ENCODE measurements at places on chromosomes 1 and 21.

- DNase-seq: peak; percentile 7
These were observed 40.7 kb upstream of the SCMH1 start for GRCh38 chr1:41282679-41283317.

DNA sequence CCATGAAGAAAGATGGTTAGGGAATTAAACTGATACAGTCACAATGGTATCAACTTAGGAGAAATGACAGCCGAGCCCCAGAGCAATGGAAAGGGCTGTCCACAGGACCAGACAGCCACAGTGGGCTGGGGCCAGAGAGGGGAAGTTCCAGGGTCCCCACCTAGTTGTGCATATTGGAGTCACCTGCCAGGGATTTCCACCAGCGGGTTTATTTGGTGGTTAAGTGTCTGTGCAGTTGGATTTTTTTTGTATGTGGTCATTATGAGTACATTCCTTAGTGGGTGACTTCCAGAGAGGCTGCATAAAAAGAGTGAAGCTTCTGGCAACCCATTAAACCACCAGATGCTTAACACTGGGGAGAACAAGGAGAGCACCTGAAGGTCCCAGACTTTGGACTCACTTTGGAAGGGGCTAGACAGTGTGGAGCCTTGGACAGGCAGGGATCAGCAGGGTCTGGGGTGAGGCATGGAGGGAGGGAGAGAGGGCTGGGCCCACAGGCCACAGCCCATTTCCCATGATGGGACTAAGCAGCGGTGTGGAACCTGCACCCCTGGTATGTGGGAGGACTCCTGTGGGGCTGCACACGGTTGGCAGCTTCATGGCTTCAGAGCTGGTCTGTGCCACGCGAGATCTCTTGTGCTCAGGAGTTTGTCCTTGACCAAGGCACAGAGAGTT lies 7.8 kb upstream of the PTTG1IP start:
- DNase-seq: no peak

- no peak for DNase-seq
These were observed 77.8 kb downstream of the C4BPA start for GRCh38 chr1:207181847-207182246.

GRCh38 chr1:231103961-231104360 lies 57.9 kb upstream of the TRIM67 start:
- DNase-seq: no peak

DNA sequence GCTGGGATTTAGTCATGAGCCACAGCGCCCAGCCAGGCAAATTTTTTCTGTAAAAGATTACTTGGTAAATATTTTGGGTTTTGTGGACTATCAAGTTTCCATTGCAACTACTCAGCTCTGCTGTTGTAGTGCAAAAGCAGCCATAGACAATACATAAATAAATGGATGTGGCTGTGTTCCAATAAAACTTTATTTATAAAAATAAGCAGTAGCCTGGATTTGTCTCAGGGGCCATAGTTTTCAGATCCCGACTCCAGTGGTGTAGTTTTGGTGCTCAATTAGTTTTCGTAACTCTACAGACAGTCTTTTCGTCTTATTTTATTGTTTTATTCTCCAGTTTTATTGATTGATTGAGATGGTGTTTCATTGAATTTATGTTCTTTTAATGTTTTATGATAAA lies 80.1 kb upstream of the IVNS1ABP start:
- DNase-seq: no peak

DNA sequence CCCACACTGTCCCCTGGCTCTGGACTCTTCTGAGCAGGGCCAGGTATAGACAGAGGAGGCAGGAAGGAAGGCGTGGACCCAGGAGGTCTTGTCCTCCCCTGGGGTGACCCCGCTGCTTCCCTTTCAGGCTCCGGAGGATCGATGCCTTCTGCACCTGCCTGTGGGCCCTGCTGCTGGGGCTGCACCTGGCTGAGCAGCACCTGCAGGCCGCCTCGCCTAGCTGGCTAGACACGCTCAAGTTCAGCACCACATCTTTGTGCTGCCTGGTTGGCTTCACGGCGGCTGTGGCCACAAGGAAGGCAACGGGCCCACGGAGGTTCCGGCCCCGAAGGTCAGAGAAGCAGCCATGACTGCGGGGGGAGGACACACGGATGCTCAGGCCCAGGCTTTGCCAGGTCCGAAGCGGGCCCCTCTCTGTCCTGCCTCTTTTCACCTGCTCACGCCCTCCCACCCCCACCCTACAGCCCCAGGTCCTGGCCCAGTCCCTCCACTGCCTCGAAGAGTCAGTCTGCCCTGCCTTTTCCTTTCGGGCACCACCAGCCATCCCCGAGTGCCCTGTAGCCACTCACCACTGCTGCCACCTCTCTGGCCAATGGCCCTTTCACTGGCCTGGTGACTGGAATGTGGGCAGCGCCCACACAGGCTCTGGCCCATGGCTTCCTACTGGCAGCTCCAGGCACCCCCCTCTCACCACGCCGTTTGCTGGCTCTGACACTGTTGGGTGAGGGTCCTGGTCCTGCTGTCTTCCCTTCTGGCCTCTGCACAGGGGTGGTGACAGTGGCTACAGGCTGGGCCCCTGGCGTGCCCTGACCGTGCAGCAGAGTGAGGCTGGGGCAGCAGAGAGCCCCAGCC lies 13.5 kb downstream of the TMEM201 start:
- DNase-seq: no peak

DNA sequence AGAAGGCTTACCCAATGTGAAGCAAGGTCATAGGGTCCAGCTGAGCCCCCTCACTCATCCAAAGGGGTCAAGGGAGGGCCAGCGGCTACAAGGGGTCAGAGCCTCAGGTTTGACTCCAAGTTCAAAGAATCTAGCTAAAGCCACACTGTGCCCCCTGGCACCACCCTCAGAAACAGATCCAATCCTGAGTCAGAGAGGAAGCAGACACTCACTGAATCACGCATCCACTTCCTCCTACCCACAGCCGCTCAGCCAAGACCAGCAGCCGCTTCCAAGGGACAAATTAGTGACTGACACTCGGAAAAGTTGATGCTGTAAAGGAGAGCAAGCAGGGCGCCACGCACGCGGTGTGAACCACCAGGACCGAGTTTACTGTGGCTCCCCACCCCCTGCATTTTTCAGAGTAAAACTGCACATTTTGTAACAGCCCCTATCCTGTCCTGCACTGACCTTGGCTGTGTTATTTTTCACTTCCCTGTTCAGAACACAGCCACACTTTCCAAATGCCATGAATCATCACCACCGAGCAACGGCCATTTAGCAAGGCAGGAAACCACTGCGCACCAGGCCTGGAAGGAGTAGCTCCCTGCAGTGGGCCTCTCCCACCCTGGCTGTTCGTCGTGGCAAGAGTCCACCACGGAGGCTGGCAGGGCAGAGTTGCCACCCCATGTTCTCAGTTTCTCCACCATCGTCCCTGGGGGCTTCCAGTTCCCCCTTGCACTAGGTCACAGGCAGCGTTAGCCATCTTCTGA lies 147.8 kb downstream of the TOMM20 start:
- peak; percentile 70 for DNase-seq

DNA sequence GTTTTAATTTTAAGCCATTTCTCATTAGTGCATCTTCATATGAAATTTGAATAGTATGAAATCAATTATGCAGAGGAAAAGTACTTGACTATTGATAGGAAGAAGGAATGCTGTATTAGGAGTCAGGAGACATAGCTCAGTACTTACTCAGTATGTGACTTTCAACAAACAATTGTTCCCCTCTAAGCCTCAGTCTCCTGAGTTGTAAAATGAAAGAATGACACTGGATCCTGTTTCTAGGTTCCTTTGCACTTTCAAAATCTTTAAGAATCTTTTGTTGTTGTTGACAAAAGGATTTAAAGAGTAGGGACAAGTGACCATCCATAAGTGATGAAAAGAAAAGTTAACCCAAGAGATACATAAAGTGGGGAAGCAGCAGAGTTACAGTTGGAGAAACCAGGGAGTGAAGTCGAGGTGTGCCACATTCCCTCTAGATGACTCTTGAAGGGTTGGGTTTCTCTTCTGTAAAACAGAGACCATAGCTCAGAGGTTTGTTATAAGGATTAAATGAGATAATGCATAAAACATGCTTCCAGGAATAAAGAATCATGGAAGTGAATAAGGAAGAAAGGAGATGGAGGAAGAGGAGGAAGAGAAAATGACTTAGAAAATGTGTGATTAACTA lies 105.7 kb upstream of the KCNJ15 start:
- DNase-seq: no peak

DNA sequence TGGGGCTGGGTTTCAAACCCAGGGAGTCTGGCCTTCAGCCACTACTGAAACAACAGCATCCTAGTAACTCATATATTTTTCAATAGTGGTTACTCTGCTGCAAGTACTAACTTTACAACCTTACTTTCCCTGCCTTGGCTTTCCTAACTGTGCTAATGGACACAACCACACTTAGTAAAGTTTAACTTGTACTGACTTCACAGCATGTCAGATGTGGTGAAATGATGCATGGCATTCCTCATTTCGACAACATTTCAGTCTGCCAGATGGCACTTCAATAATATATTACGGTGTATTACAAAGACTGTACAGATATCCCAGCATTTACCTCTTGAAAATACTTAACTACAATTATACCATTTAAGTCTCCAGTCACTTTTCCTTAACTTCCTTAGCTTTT lies 27.8 kb downstream of the LRRC7 start:
- DNase-seq: no peak

DNA sequence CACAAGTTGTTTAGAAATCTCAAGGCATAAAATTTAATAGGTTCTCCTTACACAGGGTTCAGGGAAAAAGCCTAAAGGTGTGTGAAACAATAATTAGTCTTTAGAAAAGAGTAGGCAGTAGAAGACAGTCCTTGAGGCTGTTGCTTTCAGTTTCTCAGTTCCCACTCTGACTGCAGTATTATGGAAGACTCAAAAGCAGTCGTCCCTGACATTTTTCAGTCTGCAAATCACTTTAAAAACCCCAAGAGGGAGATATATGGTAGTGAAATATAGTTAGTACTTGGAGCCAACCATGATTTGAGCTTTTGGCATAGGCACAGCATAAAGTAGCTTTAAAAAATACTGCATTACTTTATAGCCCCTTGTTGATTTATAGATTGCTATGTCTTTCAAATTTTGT lies 299.7 kb downstream of the OLFM3 start:
- no peak for DNase-seq

GRCh38 chr1:32060914-32061313 lies 11.8 kb upstream of the TMEM39B start:
- DNase-seq: no peak

DNA sequence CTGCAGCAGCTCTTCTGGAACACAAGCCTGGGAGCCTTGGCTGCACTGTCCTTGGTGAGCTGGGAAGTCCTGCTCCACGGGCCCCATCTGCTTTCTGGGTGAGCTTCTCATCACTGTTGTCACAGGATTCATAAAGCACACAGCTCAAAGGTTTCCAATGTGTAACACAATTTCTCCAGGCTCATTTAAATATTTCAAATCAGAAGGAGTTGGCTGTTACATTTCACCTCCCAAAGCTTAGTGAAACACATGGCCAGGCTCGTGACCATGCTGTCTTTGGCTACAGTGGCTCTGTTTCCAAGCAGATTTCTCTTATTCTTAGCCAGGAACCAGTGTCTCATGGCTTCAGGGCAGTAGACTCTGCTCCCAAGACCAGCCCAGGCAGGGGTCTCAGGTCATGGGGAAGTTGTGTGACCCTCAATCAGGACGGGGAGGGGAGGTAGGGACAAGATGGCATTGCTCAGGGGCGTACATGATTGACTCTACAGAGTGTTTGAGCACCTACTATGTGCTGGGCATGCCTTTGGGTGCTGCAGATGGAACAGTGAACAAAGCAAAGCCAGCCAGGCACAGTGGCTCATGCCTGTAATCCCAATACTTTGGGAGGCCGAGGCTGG lies 353.0 kb downstream of the NPHP4 start:
- DNase-seq: no peak

GRCh38 chr1:186761358-186761757 lies 67.4 kb upstream of the PLA2G4A start:
- DNase-seq: no peak
